ENCODE measurements at places on chromosomes 2 and 18. TPM values are rescaled to one million over a fixed set of nuclear protein-coding genes. Genes with fewer than 3 reads are reported as not detected.

GRCh38 chr2:237128026-237128703, 42.5 kb downstream of the COPS8 start:
- DNase-seq: no peak

DNA sequence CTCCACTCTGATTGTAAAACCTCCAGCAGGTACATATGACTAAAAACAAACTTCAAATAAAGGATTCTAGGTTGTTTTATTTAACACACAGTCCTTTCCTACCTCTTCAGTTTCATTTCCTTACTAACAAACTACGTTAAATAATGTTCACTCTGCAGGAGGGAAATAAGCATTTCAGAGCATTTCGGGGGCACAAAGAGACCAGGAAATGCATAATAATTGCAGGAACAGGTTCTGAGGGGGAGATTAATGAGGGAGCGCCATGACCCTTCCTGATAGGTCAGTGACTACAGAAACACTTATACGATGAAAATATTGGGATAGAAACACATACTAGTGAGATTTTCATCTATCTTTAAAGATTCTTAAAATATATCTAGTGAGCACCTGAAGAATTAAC, 416.6 kb downstream of the NRXN1 start:
- DNase-seq: no peak

DNA sequence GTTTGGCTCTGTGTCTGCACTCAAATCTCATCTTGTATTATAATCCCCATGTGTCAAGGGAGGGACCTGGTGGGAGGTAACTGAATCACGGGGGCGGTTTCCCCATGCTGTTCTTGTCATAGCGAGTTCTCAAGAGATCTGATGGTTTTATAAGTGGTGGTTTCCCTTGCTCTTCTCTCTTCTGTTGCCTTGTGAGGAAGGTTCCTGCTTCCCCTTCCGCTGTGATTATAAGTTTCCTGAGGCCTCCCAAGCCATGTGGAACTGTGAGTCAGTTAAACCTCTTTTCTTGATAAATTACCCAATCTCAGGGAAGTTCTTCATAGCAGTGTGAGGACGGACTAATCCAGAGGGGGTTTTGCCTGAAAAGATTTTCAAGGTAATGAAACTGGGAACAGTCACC, 245.4 kb downstream of the GALR1 start:
- DNase-seq: no peak

DNA sequence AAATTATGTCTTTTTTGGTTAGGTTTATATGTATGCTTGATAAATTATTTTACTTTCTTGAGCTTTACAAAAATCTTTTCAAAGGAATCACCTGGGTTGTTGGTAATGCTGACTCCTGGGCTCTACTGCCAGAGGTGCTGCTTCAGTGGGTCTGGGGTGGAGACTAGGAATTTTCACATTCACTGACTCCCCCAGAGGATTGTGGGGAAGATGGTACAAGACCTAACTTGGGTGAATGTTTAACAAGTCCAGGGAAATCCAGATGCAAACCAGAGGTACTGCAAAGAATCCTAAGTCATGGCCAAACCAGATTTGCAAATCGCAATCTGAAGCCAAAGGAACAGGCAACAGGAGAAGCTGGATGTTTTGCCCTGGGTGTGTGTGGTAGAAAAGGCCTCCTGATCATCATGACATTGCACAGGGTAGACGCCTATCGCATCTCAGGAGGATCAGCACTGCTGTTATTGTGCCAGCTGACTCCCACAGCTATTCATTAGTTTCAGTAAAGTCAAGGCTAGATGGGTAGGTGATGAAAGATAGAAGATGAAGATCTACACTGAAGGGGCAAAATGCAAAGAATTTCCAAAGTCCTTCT, 185.2 kb downstream of the BARD1 start:
- no peak for DNase-seq

- peak; percentile 76 for DNase-seq
Measured at GRCh38 chr2:29309090-29310029, 194.1 kb downstream of the CLIP4 start.

GRCh38 chr2:104250635-104251034, 603.3 kb upstream of the POU3F3 start:
- DNase-seq: no peak

DNA sequence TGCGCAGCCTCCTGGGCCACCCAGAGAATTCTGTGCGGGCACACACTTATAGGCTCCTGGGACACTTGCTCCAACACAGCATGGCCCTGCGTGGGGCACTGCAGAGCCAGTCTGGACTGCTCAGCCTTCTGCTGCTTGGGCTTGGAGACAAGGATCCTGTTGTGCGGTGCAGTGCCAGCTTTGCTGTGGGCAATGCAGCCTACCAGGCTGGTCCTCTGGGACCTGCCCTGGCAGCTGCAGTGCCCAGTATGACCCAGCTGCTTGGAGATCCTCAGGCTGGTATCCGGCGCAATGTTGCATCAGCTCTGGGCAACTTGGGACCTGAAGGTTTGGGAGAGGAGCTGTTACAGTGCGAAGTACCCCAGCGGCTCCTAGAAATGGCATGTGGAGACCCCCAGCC, 11.8 kb upstream of the TTLL4 start:
- no peak for DNase-seq

- DNase-seq: no peak
Measured at GRCh38 chr2:193668557-193669323, 1474.0 kb upstream of the TMEFF2 start.

GRCh38 chr2:97740590-97741182, 27.3 kb downstream of the ZAP70 start:
- DNase-seq: peak; percentile 43

GRCh38 chr2:239163688-239164334, 237.0 kb downstream of the HDAC4 start:
- no peak for DNase-seq

DNA sequence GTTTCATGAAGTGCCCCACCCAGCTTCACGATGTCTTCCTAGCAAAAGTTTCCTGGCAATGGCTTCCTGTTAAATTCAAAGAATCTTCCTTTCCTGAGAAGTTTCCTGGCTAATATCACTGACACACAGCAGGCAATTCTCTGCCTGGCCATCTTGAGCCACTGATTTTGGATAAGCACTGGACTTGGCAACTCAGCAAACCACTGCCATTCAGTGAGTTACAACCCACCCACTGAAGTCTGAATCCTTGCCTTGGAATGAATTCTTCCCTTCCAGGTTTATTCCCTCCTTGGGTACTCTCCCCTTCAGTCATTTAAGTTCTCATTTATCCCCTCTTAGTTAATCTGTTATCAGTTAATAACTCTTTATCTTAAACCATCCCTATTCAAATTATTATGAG, 426.0 kb downstream of the MBD2 start:
- no peak for DNase-seq

DNA sequence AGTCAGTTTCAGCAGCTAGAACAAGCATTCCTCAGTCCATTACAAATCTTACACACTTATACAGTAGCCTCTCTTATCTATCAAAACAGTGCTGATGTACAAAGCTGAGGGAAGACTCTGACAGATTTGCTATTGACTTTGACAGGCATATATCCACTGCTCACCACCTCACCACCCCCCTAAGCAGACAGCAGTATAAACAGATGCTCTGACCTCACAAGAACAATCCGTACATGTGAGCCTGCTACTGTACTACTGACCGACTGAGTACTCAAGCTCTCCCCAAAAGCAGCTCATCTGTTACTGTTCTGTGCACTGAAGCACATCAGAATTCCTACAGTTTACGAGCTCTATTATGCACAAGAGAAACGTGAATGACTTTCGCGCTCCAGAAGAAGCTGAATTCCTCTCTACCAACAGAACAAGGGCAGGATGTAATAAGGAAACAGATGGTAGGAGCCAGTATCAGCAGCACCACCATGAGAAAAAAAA, 95.6 kb upstream of the PDE1A start:
- no peak for DNase-seq

GRCh38 chr18:1090758-1091157, 186.1 kb downstream of the ADCYAP1 start:
- DNase-seq: no peak

GRCh38 chr2:169839954-169840746, 12.9 kb downstream of the UBR3 start:
- DNase-seq: no peak

DNA sequence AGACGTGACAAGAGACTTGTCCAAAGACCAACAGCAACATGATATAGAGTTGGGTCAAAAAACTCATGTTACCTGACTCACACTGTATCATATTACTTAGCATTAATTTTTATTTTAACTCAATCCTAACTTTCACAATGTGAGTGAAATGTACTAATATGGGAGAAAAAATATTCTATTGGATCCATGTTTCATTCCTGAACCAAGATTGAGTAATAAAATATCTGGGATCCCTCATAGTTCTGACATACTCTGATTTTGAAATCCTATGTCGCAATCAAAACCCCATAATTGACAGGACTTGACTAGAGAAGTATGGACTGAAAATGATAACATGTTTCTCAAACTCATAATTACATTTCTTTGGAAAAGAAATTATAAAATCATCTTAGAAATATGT, 190.4 kb downstream of the RIT2 start:
- DNase-seq: no peak

DNA sequence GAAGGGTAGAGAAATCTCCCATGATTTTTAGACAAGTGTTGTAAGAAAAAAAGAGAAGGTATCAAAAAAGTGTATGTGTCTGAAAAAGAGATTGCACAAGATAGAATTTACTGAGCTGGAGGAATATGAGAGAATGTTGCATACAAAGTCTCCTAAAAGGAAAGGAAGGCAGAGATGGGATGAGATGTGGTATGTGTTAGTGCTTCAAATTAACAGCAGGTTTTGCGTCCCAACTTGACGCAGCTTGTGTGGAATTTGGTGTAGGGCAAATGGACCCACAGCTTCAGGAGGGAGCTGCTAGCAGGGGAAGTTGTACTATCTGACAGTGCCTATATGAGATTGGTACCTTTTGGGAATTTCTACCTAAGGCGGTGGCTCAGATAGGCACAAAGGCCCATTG, 9.0 kb upstream of the RASGRP3 start:
- no peak for DNase-seq

DNA sequence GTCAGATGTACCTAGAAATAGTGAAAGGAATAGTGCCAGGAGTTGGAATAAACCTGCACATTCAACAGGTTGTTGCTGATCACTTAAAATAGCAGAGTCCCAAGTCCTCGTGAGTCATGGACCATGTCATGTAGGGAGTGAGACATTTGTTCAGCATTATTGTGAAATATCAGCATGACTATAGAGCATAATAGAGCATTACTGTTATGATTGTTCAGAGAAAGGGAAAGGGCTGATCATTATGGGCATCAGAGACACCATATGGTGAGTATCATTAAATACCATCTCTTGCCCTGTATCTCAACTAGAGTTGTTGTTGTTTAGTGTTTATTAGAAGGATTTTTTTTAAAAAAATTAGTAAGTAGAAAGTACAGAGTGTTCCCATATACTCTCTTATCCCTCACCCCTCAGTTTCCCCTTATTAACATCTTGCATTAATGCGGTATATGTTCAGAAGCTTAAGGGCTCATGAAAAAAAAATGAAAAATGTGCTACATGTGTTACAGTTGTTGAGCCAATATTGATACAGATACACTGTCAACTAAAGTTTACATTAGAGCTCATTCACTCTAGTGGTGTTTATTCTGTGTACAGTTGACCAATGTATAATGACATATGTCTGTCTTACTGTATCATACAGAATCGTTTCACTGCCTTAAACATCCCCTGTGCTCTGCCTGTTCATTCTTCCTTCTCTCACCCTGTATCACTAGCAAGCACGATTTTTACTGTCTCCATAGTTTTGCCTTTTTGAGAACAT, 5.7 kb downstream of the ELAC1 start:
- no peak for DNase-seq

- DNase-seq: no peak
Measured at GRCh38 chr2:72106978-72107377, 40.7 kb downstream of the CYP26B1 start.

DNA sequence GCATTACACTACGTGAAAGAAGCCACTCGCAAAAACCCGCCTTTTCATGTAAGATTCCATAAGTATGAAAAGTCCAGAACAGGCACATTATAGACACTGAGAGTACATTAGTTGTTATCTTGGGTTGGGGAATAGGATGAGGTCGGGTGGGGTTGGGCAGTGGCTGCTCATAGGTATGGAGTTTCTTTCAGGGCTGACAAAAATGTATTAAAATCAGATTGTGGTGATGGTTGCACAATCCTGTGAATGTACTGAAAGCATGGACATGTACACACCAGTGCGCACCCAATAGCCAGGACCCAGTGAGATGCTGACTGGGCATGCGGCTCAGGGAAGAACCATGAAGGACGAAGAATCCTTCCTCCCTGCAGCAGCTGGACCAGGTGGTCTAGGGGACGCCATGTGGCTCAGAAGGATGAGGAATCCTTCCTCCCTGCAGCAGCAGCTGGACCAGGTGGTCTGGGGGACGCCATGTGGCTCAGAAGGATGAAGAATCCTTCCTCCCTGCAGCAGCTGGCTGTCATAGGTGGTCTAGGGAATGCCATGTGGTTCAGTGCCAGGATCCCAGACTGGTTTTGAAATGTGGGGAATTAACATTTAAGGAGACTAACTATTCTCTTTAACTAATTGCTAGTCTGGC, 50.1 kb downstream of the MBP start:
- DNase-seq: no peak

DNA sequence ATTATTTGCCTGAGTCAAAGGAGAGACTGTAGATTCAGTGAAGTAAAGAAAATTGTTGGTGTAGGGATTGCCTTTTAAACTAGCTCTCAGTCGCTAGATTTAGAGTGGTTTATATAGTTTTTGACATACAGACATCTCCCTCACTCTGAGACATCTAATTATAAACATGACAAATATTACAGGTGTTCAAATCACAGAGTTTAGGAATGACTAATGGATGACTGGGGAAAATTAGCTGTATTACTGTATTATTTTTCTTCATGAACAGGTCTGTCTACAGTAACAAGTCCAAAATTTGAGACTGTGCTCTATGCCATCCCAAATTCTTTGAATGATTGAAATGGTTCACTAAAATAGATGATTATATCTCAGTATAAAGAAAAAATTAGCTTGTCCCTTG, 40.0 kb downstream of the MAP2 start:
- DNase-seq: no peak

The TMEM163 gene
- total RNA-seq: not detected

The ESPNL gene
- total RNA-seq: 0.05 TPM

The YPEL5 gene
- 39.2 TPM for total RNA-seq

The COL4A3 gene
- not detected for total RNA-seq

The OTOS gene
- total RNA-seq: not detected

The GLI2 gene
- total RNA-seq: 0.07 TPM

The DNAJC27 gene
- total RNA-seq: 7.7 TPM

The ALPI gene
- total RNA-seq: not detected

All from activated CD4-positive, alpha-beta T cell treated with anti-CD3 and anti-CD28 coated beads, Interleukin-2, amount 10 ng/mL, durations not matched to agents 7 days and 5 days (primary cell).